ENCODE measurements at places on chromosomes 2 and 18.

DNA sequence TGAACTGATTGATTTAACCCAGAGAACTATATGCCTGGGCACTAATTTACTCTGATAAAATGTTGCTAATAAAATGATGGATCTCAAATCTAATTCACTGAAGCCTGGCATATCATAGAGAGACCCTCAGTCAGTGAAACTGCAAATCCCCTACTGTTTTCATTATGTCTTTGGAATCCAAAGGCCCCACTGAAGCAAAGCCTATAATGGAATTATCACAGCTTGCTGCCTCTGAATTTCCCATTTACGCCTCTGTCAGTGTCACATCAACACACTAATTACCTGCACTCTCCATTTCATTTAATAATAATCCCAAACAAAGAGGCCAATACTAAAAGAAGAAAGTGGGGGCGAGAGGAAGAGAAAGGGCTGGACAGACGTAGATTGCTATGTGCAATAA is 470.9 kb downstream of the MBD2 start:
- DNase-seq, result no peak

DNA sequence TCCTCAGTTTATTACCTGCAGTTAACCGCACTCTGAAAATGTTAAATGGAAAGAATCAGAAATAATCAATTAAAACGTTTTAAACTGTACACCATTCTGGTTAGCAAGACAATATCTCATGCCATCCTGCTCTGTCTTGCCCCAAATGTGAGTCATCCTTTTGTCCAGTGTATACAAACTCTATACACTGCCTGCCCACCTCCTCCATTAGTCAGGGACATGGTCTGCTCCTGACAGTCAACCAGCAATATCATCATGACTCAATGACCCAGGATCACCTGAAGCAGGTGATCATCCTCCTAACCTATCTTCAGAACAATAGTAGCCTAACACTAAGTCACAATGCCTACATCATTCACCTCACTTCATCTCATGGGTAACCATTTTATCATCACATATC is 214.7 kb downstream of the KCNH7 start:
- DNase-seq, result no peak

GRCh38 chr2:9463698-9464034 is 10.7 kb upstream of the IAH1 start:
- no peak for DNase-seq

DNA sequence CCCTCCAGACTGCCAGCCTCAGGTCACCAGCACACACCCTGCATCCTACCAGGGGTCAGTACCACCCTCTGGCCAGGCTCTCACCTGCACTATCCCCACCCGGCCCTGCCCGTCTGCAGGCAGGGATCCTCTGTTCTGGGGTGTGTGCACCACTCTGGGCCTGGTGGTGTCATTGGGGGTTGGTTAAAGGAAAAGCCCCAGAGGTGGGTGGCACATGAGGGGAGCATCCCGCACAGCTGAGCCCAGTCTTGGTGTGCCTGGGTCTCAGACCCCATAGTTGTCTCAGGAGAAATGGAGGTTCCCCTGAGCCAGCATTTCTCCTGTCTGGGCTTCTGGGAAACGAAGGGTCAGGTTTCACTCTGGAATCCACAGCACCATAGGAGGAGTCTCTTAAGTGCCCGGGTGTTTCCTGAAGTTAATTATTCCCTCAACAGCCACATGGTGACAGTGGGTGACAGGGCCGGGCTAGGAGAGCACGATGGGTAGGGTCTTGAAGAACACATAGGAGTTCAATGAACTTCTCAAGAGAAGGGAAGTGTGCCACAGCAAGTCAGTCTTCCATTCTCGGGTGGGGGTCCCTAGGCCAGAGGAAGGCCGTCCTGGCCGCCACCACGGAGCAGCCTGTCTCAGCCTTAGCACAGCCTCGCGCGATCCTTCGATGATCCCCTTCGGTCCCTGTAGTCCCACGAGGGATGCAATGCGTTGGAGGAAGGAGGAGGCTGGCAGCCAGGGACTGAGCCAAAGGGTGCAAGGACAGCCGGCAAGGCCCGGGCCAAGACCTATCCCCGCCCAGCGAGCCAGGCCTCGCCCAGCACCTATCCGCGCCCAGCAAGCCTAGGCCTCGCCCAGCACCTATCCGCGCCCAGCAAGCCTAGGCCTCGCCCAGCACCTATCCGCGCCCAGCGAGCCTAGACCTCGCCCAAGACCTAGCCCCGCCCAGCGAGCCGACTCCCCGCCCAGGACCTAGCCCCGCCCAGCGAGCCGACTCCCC is 1.1 kb upstream of the FARP2 start:
- DNase-seq, result no peak

GRCh38 chr2:128371248-128371630 is 52.6 kb upstream of the HS6ST1 start:
- DNase-seq, result no peak

GRCh38 chr2:241546771-241547498 is 11.6 kb upstream of the BOK start:
- DNase-seq, result no peak

DNA sequence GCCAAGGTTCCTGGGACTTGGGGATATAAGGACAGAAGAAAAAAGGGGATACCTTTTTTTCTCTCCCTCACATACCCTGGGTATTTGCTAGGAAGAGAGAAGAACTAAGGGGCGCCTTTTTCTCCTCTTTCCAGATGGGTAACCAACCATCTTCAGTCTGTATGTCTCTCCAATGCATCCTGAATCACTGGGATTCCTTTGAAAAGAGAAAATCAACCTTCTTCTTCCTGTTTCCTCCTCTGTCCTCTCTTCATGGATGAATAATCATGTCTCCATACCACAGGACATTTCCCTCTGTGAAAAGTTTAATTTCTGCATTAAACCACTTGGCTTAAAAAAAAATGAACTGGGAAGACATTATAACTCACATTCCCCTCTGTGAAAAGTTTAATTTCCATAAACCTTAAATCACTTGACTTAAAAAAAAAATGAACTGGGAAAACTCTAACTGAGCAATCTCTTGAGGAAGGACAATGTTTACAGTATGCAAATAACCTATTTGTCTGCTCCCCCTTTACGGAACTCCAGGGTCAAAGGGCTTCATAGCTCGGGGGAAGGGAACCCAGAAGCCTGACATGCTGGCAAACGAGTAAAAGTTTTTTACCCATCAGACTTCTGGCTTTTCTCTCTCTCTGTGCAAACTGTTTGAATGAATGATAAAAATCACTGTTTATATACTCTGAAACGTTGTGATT is 56.7 kb upstream of the FAM98A start:
- DNase-seq, result no peak

DNA sequence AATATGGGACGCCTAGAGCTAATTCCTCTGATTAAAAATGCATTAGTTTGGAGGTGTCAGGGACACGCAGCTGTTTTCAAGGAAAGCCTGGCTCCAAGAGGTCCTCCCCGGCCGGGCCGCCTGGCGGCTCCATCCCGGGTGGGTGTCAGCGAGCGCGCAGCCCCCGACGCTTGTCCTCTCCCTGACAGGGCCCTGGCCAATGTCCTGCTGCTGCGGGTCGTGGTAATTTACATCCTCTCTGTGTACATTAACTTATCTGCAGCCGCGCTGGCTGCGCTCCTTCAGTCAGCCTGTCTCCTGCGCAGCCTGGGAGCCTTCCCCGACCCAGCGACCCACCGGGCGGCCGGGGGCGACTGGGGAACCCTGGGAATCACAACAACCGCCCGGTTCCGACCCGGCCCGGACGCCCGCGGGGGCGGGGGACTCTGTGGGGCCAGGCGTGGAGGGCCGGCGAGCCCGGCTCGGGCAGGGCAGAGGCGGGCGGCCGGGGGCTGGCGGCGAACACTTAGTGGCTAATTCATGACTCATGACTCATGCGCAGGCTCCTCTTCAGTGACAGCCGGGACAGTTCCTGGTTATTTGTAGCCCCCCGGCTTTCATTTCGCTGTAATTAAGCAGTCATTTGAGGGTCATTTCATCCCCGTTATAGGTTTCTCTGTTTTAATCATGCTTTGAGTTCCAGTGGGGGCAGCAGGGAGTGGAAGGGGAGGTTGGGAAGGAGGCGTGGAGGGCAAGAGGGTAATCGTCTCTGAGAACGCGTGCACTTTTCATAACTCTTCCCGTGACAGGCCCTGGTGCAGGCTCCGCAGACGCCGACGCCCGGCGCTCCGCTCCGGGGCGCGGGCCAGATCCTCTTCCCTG is 141.9 kb upstream of the CTAGE1 start:
- no peak for DNase-seq

DNA sequence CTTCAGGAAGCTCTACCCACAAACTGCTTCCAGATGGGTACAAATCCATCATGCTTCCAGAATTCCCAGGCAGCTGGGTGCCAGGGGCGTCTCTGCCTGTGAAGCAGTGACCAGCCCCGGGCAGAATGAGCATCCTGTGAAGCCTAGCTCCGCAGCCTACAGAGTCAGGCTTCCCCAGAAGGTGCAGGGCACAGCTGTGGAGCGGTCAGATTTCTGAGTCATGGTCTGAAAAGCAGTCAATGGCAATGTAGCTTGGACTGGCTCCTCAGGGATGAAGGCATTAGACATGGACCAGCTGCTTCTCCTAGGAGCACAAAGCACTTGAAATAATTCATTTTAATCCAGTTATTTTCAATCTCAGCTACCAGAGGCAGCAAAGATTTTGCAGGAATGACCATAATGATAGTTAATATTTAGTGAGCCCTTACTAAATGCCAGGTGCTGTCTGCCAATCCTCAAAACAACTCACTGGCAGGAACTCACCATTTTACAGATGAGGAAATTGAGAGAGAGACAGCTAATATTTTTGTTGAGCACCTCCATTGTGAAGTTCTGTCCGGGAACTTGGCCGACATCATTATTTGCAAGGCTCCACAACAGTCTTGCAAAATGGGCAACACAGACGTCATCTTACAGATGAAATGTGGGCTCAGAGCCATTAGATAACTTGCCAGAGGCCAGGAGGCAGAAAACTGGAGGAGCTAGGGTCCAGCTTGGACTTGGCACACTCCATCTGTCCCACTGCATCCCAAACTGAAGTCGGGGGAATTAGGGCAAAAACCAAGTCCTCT is 31.7 kb downstream of the ACMSD start:
- no peak for DNase-seq

DNA sequence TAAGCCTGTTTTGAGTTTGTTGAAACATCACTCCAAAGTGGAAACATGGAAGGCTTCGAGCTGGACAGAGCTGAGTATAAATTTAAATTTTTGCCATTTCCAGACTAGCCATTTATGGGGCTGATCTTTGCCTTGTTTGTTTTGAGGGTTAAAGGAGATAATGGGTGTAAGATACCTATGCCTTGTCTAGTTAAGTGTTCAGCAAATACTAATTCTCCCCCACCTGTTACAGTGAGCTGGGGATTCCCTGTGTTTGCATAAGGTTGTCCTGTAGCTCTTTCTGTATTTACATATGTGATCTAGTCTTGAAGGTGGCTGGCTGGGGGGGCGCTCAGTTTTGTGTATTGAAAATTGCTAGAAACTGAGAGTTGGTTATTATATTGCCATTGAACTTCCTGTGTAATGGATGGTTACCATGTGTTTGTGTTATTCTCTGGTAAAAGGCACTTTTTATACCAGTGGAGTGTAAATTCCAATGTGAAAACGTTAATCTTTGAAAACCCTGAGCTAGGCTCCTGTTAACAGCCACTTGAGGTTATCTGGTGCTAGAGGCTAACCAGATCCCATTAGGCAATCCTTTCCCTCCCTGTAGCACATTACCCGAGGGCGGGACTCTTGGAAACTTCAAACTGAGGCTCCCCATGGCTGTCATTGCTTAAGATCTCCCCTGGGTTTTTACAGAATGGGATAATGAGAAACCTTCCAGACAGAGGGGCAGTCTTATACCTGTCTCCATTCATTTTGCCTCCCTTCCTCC is 26.7 kb downstream of the TANC1 start:
- no peak for DNase-seq

Measured in anterior cingulate cortex (tissue), 58 donors.